Posterior cingulate gyrus (tissue), 11 donors: ENCODE measurements at places on chromosomes 4 and X.

DNA sequence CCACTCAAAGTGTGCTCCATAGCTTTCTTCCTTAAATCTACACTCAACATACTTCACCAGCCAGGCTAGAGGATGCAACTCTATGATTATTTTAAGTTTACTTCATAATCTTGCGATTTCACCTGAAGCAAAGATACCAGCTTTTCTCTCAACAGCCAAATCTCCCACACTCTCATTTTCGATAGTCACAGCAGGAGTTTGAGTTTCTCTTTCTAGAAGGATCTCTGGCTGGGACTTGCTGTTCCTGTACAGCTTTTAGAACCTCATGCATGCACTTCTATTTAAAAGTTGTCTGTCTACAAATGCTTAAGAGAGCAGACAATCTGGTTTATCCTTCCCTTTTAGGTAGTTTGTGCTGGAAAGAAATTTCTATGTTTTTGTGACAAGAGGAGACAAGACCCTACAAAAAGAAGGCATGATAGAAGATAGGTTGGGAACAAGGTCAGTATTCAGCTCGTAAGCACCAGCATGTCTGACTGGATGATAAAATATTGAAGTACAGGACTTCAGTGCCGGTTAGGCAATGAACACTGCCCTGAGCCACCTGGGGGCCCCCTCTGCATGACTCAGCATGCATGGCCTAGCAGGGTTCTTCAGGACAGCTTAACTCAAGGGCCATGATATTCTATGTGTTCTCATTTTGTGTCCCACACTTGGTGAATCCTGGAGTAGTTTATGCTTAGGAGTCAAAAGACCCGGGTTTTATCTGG is 65.6 kb downstream of the ATXN3L start:
- DNase-seq = no peak

DNA sequence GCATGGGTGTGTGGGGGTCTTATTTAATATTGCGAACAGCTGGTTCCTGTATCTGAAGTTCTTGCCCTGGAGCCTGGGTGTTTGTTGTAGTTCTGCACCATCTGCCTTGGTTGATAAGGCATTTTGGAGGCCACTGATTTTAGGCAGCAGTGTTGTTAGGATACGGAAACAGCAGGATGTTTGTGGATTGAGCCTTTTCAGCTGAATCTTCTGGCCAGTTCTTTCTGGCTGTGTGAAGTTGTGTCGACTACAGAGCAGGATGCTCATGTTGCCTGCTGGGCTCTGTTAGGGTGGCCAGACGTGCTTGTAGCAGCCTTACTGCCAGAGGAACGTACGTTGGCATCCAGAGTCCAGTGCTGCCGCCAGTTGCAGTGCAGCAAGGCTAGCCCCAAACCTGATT is 134.2 kb downstream of the PTTG2 start:
- DNase-seq = no peak

DNA sequence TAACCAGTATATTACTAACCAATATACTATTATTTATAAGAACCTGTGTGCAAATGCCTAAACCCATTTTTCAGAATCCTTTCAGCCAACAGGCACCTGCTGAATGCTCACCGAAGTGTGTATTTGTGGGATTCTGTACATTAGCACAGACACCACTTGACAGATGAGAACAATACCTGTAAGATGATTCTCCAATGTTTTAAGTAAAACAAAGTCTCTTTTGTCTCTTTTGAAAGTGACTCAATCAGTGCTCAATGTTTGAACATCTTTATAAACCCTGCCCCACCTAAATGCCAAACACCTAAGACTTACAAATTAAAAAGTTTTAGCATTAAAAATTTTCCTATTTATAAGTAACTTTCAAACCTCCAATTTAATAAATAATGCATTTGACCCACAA is 763 bp downstream of the ASB9 start:
- DNase-seq = no peak

DNA sequence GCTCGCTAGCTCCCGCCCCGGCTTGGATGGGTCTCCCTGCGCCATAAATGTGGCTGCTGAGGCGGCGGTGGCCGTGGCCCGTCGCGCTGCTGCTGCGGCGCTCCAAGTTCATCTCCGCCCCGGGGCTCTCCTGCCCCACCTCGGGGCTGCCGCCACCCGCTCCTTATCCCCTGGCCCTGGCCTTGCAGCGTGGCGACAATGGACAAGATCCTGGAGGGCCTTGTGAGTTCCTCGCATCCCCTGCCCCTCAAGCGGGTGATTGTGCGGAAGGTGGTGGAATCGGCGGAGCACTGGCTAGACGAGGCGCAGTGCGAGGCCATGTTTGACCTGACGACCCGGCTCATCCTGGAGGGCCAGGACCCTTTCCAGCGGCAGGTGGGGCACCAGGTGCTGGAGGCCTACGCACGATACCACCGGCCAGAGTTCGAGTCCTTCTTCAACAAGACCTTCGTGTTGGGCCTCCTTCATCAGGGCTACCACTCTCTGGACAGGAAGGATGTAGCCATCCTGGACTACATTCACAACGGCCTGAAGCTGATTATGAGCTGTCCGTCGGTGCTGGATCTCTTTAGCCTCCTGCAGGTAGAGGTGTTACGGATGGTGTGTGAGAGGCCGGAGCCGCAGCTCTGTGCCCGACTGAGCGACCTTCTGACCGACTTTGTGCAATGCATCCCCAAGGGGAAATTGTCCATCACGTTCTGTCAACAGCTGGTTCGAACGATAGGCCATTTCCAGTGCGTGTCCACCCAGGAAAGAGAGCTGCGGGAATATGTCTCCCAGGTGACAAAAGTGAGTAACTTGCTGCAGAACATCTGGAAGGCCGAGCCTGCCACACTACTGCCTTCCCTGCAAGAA is 763 bp downstream of the USP38 start:
- DNase-seq = peak; percentile 10

GRCh38 chr4:127759228-127759820 is 22.8 kb upstream of the HSPA4L start:
- no peak for DNase-seq

GRCh38 chr4:152534541-152535359 is 1.1 kb downstream of the FBXW7 start:
- no peak for DNase-seq

DNA sequence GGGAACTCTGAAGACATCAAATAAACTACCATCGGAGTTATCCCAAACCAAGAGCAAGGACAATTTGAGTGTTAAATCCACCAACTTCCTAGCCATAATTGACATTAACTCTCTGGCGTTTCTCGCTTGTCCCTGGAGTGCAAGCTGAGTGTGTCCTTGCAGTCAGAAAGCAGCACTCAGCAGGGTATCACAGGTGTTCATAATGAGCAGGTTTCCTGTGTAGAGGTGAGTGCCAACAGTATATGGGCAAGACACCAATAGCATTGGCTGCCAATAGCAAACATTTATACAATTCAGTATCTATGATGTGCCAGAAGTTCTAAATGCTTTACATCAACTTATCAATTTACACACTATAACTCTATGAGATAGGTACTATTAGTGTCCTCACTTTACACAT is 11.2 kb downstream of the BLTP1 start:
- no peak for DNase-seq

- no peak for DNase-seq
Measured at GRCh38 chr4:48585401-48585800, 95.3 kb downstream of the ZAR1 start.

DNA sequence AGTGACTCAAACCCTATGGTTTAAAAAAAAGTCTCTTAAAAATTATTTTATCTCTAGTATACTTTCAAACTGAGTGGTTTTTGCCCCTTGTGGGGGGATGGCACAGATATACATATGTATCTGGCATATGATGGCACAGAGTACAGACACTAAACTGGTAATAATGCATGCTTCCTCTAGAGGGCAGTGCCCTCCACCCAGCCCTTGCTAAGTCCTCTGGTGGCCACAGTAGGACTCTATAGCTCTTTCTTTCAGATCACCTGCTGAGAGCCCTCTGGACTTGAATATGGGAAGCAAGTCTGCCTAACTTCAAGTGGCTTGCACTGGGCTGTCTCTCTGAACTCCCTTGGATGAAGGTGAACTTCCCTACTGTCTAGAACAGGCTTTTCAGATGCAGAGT is 66.3 kb downstream of the TSPAN7 start:
- no peak for DNase-seq

DNA sequence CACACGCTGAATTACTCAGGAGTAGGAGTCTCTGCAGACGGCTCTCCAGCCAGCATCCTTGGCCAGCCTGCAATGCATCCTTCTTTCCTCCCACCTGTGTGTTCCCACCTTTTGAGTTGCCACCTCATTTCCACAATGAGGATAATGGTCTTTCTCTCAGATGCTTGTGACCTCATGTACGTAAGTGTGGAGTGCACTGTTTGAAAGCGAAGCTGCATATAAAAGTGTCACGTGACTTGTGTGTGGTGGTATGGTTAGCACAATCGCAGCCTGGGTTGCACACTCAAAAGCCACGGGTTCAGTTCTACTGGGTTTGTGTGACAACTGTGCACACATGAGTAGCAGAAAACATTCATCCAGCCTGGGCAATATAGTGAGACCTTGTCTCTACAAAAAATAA is 12.0 kb upstream of the MFAP3L start:
- no peak for DNase-seq

- DNase-seq = no peak
Measured at GRCh38 chr4:39263895-39264294, 81.6 kb downstream of the WDR19 start.

DNA sequence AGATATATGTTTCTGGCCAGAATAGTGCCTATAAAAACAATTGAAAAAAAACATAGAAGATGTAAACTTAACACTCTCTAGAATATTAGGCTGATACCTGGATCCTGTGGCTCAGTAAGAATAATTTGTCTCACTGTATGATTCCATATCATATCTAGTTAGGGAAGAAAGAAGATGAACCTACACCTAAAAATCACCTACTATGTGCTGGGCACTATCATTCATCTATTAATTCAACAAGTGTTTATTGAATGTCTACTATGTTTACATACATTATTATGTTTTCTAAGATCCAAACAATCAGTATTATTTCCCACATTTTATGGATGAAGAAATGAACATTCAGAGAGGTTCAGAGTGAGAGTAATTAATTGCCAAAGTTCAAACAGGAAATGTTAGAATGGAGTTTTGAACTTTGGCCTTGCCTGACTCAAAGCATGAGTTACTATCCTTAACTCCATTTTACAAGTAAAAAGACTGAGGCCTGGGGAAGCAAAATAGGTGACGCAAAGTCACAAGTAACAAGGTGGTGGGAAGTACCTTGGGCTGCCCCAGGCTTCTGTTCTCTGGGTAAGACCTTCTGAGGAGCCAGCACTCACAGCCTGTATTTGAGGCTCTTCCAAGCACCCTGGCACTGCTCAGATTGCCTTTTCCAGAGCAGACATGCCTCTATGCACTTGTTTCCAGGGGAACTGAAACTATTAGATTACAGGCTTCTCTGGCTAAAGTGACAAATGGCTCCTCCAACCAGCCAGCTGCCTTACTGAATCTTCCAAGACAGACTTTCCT is 111.1 kb upstream of the ACSL4 start:
- no peak for DNase-seq

- no peak for DNase-seq
Measured at GRCh38 chrX:13694983-13695382, 6.1 kb downstream of the RAB9A start.

- DNase-seq = no peak
Measured at GRCh38 chr4:121824171-121824527, 466 bp upstream of the CCNA2 start.

- DNase-seq = no peak
Measured at GRCh38 chr4:166039822-166040221, 166.8 kb downstream of the TLL1 start.

GRCh38 chrX:153460826-153461225 is 9.6 kb downstream of the HAUS7 start:
- peak; percentile 57 for DNase-seq

DNA sequence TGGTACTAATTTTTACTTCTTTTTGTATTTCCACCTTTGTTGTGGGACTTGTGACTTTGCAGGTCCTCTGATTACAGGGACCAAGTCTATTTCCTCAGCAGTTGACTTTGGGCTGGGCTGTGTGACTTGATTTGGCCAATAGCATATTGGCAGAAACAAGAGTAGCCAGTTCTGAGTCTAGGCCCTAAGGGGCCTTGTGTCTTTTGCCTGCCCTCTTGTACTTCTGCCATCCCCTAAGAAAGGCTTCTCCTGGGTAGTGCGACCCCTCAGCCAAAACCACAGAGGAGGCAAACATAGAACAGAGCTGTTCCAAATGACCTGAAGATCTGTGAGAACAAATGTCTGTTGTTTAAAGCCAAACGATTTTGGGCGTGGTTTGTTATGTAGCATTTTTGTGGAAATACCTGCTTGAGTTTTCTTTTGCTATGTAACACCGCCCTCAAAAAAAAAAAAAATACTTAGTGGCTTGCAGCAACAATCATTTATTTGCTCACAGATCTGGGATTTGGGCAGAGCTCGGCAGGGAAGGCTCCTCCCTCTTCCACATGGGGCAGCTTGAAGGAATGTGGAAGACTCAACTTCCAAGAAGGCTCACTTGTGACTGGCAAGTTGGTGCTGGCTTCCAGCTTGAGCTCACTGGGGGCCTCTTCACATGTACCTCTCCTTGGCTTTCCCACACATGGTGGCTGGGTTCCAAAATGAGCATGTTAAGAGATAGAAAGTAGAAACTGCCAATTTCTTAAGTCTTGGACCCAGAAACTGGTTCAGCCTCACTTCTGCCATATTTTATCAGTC is 423.0 kb upstream of the CNKSR2 start:
- DNase-seq = no peak

- no peak for DNase-seq
Measured at GRCh38 chr4:186643501-186644310, 80.0 kb downstream of the FAT1 start.

DNA sequence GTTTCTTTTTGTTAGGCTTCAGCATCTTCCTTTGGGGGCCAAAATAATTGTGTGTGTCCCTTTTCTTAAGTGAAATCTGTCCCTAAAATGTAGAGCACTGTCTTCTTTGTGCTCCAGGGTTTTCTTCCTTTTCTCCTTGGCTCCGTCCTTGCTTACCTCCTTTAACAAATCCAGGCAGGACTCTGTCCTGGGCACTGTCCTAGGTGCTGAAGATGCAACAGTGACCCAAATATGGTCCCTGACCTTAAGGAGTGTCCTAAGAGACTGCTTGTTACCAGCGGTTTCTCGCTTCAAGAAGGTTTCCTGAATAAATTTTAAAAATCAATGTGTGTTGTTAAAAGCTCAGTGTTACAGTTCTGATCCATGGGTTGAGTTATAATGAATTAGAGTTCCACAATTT is 471.8 kb downstream of the KCNIP4 start:
- DNase-seq = no peak

- DNase-seq = no peak
Measured at GRCh38 chrX:148229801-148230303, 248.7 kb downstream of the FMR1NB start.

DNA sequence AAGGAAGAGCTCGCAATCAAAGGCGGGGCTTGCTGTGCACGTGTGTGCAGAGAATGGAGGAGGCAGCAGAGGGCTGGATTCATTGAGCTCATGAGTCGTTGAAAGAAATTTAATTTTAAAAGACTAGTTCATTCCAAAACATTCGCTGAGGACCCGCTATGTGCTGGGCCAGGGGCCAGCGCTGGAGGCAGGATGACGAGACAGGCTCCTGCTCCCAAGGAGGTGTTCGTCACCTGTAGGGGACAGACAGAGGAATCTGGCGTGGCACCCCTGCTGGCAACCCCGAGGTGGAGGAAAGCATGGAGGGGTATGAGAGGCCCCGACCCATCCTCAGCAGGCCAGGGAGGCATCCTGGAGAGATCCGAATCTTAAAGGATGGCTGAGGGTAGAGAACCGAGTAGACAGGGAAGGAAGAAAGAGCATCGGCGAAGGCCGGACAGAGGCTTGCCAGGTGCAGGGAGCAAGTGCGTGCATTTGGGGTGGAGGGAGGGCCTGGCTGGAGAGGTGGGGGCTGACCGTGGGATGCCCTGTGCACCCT is 96.4 kb downstream of the CPZ start:
- no peak for DNase-seq

GRCh38 chr4:104930298-104930697 is 216.4 kb upstream of the TET2 start:
- no peak for DNase-seq

GRCh38 chr4:112213091-112213490 is 18.5 kb upstream of the AP1AR start:
- peak; percentile 42 for DNase-seq
